ENCODE measurements at places on chromosomes 7 and 10.

- DNase-seq: no peak
Measured at GRCh38 chr7:11228515-11228914, 254.8 kb downstream of the PHF14 start.

- DNase-seq: no peak
Measured at GRCh38 chr7:77450613-77451012, 34.5 kb upstream of the GSAP start.

DNA sequence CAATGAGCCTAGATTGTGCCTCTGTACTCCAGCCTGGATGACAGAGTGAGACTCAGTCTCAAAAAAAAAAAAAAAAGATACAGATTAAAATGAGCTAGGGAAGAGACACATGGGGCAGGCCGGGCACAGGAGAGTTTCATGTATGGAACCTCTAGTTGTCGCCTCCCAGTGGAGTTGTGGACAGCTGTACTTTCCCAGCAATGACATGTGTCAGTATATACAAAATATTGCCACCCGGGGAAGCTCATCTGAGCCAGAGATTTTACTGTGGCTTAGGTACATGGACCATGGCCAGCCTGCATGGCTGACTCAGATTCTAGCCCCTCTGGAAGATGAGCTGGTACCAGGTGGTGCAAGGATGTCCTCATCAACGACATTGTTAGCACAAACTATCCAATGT, 87.4 kb downstream of the COL26A1 start:
- DNase-seq: no peak

- DNase-seq: no peak
Measured at GRCh38 chr10:133528845-133529575, 1.8 kb downstream of the CYP2E1 start.

DNA sequence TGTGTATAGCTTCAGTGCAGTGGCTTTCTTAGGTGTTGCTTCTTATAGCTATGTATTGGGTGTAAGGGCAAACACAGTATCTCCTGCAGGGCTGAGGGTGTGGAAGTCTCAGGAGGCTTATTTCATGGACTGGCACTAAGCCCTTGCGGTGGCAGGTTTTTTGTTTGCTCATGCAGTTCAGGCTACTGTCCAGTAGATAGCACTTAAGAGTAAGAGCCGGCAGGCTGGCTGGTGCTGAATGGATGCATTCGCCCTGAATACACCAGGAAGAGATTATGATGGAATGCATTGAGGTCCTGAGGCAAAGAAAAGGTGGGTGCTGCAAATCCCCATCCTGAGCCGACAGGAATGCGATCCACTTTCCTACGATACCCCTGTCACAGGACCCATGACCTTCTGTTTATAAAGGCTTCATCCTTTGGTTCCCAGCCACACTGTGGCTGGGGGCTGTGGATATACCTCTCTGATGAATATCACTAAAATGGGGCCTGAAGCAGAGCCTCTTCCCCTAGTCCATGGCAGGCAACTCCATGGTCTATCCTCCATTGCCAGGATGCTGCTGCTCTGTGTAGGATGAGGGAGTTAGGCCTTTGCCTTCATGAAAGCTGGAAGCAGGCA, 44.9 kb downstream of the ANXA8 start:
- DNase-seq: no peak

DNA sequence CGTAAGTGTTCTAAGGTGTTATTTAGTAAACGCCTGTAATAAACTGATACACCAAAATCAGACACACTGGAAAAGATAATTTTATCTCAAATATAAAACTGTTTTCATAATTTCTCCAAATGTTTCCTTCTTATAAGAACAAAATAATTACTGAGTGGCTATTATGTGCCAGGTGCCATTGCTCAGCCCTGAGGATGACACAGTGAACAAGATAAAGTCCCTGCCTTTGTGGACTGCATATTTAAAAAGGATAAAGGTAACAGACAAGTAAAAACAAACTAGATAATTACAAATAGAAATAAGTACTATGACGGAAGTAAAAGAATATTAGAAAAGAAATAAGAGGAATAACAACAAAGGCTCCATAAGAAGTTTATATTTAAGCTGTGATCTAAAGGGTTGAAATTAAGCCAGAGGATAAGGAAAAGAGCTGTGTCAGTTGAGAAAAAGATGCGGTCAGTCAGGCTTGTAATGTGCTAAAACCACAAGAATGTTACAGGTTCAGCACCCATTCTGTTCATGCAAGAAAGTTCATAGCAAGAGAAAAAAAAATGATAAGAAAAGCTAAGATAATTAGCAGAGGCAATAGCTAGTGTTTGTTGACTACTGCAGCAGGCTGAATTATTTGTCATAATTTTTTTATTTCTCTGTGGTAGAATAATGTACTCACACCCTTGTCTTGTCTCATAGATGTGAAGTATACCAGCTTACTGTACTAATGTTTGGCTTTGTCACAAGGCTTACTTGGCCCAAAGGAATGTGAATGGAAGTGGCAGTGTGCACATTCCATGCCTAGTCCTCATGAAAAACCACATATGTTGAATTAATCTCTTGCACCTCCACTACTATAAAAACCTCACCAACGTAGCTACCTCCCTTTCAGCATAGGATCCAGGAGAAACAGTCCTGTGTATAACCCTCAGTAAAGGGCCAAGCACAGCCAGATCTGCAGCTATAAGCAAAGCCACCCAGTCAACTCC, 75.1 kb downstream of the CRPPA start:
- no peak for DNase-seq
